A673 (cell line): ENCODE measurements at places on chromosomes 13 and 19.

DNA sequence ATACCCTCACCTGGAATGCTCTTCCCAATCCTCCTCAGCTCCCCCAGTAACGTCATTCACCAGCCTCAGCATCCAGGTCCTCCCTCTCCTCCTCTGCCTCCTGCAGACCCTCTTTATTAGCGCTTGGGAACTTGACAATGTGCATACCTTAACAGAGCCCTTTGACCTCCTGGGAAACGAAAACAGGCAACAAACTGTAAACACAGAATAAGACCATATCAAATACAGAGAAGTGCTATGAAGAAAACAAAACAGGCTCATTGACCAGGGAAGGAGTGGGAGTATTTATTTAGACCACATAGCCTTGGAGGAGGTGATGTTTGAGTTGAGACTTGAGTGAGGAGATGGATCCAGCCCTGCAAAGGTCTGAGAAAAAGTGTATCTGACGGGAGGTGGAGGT lies 107.9 kb upstream of the SLC7A1 start:
- DNase-seq: no peak

DNA sequence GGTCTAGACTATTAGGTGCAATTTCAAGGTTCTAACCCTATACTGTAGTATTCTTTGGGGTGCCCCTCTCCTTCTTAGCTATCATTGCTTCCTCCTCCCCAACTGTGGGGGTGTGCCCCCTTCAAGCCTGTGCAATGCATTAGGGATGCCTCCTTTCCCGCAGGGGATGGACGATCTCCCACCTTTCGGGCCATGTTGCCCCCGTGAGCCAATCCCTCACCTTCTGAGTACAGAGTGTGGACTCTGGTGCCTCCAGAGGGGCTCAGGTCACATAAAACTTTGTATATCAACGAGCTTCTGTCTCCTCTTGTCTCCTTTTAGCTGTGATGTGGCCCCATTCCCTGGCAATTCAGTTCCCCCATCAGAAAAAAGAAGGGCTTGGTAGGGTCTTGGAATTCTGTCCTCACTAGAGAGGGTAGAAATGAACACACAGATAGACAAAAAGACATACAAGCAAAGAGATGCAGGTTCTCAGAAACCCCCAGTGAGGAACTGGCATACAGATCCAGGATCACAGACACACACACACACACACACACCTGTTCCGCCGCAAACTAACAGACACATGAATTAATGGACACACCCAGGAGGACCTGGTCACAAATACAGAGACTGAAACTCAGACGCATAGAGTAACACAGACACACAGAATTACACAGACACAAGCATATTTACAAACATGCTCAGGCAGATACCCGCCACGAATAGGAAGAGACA lies 2.5 kb upstream of the HNRNPUL1 start:
- DNase-seq: no peak

DNA sequence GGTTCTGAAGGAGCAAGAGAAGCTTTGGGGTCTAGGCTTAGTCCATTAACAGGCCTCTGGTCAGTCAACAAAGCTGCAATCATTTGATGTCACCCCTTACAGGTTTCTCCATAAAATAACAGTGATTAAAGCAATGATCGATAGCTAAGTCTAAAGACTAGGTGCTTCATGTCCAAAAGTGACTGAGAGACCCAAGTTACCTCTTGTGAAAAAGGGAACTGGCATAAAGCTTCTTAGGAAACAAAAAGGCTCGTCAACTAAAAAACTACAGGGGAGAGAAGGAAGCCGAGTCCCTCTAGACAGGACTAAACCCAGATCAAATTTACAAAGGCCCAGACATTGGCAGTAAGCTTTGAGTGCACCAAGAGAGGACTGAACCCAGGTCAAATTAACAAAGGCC lies 2.2 kb downstream of the DCUN1D2 start:
- no peak for DNase-seq

DNA sequence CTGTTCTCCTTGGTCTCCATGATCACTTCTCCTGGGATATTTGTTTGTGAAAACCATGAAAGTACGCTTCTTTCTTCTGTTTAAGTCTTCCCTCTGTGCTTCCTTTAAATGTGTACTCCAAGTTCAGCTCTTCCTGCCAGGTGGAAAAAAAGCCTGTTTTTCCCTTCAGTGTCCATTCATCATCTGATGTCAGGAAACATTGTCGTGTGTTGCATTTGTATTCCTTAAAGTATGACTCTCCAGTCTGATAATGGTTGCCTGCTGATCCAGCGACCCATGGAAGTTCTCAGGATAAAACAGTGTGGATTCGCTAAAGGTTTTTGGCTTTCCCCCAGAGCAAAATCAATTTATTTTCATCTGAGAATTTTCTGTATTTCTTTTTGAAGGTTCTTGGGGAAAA lies 22.3 kb downstream of the SACS start:
- no peak for DNase-seq

- no peak for DNase-seq
Observed at GRCh38 chr13:72804301-72804700, 22.4 kb downstream of the PIBF1 start.

DNA sequence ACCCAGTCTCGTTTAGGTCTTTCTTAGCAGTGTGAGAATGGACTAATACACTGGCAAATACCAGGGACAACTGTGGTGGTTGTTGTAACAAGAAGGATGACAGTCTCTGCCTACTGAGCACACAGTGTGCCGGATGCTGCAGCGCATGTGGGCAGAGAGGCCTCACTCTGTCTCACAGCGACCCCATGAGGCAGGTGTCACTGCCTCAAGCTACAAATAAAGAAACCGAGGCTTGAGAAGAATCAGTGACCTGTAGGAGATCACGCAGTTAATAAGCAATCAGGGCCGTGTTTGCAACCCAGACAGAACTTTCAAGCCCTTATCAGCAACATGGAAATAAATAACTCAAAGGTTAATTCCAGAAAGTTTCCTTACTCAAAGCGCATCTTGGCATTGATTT lies 40.5 kb upstream of the GAS6 start:
- peak; percentile 12 for DNase-seq

DNA sequence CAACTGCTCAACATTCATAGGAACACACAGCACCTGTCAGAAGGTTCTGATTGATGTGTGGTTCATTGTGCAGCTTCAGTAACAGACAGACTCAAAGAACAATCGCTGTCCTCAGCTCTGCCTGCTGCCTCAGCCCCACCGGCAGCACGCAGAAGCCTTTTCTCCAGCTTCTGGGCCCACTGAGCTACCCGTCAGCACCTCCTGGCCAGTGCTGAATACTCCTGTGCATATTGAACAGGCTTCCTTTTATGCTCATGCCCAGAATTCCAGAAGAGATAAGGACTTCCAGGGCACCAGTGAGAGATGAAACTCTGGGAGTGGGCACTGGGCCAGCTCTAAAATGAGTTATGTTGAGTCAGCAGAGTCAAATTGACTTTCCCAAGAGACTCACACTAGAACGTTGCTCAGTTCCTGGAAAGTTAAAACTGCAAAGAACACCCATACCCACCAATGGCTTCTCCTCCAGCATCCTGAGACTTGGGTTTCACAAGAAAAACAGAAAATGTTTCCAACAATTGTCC lies 119.3 kb downstream of the COL4A1 start:
- DNase-seq: peak; percentile 61

- no peak for DNase-seq
Observed at GRCh38 chr19:18765224-18765623, 25.9 kb downstream of the COMP start.

GRCh38 chr13:53197424-53197823 lies 168.8 kb downstream of the OLFM4 start:
- DNase-seq: no peak

DNA sequence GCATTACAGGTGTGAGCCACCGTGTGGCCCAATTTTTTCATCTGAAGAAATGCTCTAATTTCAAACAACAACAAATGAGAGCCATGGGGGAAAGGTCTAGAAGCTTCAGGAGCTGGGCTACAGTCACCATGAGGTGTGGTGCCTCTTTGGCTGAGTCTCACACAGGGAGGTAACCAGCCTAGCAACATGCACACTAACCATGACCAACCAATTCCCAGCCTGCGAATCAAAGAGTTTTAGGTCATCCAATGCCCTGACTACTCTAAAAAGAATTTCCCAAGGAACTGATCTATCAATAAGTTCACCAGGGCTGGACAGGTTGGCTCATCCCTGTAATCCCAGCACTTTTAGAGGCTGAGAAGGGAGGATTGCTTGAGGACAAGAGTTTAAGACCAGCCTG lies 29.9 kb downstream of the PBX4 start:
- DNase-seq: no peak

- no peak for DNase-seq
Observed at GRCh38 chr13:59474696-59475095, 689.0 kb downstream of the DIAPH3 start.

DNA sequence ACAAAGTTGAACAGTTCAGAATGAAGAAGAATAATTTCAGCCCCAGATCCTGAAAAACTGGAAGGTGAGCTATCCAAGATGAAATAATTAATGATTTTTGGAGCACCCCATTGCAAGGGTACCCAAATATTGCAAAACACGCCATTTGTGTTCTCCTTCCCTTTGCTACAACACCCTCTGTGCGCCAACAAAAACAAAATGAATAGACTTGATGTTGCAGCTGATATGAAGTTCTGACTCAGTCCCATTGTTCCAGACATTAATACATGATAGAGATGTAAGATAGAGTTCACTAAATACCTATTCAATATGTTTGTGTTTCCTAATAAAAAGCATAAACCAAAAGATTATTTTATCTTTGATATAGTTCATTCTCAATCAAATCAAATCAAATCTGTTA lies 287.5 kb upstream of the SOX21 start:
- DNase-seq: no peak
